ENCODE measurements at places on chromosomes 1 and 21.

DNA sequence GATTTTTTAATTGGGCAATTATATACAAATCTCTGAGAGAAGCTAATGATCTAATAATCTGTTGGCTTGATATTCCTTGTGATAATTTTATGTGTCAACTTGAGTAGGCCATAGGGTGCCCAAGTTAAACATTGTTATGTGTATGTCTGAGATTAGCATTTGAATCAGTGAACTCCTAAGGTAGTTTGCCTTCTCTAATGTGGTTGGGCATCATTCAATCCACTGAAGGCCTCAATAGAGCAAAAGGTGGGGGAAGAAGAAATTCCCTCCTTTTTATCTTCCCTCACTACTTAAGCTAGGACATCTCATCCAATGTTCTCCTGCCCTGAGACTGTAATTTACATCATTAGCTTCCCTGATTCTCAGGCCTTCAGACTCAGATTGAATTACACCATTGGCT lies 394.5 kb downstream of the LMO4 start:
- DNase-seq: no peak

DNA sequence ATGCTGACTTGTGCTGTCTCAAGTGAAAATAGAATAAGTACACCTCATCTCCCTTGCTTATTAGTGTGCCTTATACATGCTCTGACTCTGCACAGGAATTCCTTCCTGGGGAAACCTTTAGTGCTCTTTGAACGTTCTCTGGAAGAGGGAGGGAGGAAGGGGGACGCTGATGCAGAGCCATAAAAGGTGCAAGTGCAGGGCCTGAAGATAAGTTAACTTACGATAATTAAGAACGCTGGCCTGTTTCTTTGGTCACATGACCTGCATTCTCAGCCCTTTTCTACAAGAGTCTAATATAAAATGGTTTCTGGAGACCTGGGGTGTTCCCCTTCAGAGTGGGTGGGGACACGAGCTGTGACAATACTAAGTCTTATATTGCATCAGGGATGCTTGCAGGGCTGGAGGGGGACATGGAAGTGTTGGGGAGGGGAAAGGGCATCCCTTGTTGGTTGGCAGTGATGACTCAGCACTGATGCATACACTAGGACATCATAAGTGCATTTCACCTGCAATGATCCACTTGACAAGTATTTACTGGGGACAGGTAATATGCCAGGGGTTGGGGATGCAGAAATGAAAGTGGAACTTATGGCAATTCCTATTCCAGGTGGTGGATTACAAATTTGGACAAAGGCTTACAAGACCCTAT lies 26.3 kb upstream of the KIAA0040 start:
- no peak for DNase-seq

GRCh38 chr1:35929730-35930592 lies 944 bp upstream of the AGO3 start:
- DNase-seq: no peak

- DNase-seq: no peak
Observed at GRCh38 chr1:36847761-36848160, 186.6 kb downstream of the GRIK3 start.

Data from stimulated activated CD4-positive, alpha-beta T cell treated with anti-CD3 and anti-CD28 coated beads, TNF-alpha, amount 100 ng/mL, for 4 hours (primary cell).